ENCODE measurements at places on chromosomes 16 and 17.
A peak's percentile ranks its signal among the peaks of the same experiment; 100 is the strongest.

GRCh38 chr17:15112846-15113617 is 152.1 kb downstream of the PMP22 start:
- no peak for DNase-seq

- DNase-seq: no peak
Observed at GRCh38 chr16:87723226-87723623, 42.6 kb downstream of the KLHDC4 start.

GRCh38 chr16:54928411-54929089 is 2.1 kb upstream of the IRX5 start:
- DNase-seq: peak; percentile 58

DNA sequence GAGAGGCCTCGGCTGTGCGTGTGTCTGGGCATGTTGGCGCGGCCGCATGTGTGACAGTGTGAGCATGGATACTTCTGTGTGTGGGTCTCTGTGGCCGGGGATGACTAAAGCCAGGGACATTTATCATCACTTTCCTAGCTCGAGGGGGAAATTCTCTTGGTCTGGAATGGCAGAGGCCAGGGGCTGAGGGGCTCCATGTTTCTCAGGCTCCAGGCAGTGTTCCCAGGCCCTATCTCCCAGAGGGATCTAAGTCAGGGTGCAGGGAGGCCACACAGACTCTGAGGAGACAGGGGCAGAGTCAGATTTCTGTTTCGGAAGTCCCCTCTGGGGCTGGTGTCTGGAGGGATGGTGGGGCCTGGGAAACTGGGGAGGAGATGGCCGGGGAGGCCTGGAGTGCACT is 23.7 kb upstream of the SPNS2 start:
- DNase-seq: no peak

- no peak for DNase-seq
Observed at GRCh38 chr16:11805556-11805955, 8.5 kb upstream of the ZC3H7A start.

DNA sequence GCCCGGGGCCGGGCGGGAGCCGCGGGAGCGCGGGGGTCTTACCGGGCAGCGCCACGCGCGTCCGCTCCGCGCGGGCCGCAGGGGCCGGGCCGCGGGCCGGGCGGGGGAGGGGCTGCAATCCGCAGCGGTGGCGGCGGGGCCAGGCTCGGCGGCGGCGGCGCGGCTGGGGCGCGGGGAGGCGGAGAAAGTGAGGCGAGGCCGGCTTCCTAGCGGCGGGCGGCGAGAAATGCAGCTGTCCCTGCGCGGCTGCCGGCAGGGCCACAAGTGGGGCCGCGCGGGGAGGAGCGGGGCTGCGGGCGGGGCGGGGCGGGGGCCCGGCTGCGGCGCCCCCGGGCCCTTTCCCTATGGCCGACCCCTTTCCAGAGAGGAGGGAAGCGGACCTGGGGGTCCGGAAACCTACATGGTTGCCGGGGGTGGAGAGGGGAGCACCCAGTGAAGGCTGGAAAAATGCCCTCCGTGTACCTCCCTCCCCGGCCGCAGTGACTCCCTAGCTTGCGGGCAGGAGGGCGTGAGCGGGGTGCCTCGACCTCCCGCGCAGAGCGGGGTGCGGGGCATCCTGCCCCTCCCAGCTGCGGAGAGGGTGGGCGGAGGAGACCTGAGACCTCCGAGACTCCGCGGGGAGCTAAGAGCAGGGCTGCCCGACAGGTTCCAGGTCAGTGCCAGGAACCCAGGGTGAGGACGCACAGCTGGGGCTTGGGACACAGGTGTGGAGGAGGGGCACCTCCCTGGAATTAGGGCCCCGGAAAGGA is at the start of gene CUEDC1:
TSS of gene CUEDC1 (minus strand) at position 230 of the 749 bp plus-strand sequence. CDS start 69,848 bp downstream, outside the sequence.
- peak; percentile 75 for DNase-seq

DNA sequence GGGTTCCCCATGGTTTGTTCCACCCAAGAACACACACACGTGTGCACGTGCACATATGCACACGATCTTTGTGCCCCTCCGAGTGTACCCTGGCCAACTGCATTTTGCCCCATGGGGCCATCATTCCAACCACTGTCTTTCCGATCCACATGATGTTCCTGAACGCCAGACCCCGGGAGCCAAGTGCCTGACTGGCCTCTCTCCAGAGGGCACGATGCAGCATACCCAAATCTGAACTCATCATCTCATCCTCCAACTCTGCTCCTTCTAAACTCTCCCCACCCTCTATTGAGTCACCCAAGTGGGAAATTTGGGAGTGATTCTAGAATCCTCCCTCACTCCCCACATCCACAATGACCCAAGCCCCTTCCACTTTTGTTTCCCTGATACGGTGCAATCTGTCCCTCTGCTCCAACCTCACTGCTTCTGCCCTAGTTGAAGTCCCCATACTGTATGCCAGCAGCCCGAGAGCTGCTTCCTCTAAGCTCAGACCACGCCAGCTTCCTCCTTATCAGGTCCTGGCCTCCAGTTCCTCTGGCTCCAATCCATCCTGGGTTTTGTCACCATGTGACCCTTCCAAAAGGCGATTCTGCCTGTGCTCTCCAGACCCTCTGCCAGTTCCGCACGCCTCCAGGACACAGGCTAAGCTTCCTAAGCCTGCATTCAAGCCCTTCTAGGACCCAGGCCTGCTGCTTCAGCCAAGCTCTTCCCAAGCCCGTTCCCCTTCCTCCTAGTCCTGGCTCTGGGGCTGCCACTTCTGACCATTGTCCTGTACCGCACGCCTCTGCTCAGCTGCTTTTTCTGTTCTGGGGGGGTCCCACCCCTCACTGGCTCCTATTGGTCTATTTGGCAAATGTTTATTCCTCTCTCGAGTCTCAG is 10.1 kb upstream of the TMEM208 start:
- no peak for DNase-seq

DNA sequence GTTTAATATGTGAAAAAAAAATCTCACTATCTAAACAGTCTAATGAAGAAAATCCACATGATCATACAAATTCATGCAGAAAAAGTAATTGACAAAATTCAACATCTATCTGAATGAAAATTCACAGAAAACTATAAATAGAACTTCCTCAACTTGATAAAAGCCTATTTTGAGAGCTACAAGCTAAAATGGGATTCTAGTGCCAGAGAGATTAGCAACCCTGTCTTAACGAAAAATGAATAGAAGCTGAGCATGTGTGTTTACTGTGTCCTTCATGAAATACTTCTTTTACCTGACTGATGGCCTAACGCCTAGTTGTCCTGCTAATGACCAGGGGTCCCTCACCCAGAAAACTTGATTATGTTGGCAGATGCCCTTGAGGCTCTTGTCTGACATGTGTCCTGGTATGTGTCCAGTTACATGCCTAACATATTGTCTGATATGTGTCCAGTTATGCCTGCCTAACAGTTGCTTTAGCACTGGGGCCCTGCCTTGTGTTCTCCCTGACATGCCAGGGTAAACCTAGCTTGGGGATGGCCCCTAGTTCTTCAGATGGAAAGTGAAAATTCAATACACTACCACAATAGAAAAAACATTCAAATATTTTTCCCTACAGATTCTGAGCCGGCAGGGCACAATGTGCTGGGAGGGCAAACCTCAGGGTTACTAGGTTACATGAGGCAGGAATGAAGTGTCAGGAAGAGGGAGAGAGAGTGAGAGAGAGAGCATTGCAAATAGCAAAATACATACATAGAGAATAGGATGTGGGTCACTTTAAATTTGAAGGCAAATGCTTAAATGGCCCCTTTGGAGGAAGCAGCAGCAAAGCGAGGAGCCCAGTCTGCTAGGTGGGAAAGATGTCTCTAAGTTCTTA is 834.0 kb downstream of the CDH11 start:
- DNase-seq: no peak

GRCh38 chr16:88732172-88732960 is 26.1 kb downstream of the CTU2 start:
- DNase-seq: no peak

DNA sequence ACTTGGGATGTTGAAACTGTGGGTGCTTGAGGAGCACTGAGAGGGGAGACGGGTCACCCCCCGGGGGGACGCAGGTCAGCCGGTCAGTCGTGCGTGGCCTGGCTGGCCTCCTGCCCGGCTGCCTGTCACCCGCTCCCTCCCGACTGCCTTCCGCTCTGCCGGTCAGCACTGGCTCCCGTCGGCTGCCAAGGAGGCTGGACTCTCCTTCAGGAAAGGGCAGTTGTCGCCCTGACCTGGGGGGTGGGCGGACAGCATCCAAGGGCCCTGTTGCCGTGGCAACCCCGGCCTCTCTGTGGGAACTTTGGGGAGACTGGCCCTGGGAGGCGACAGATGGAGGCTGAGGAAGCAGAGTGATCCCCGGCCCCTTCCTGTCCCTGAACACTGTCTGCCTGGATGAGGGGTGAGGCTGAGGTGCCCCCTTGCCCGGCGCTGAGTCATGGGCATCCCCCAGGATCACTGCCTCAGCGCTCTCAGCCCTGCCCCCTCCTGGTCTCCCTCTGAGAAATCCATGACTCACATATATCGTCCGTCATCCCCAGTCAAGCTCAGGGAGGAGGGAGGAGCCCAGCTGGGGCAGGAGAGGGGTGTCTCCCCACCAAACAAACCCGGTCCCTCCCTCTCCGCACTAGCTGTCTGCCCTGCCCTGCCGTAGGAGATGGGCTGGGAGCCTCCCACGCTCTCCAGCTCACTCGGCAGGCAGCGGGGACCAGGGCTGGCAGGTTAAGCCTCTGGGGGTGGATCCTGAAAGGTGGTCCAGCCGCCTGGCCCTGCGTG is at the start of gene ADGRG1:
TSS of gene ADGRG1 (plus strand) at position 623 of the 774 bp plus-strand sequence. CDS start 21,658 bp downstream, outside the sequence.
- peak; percentile 62 for DNase-seq

DNA sequence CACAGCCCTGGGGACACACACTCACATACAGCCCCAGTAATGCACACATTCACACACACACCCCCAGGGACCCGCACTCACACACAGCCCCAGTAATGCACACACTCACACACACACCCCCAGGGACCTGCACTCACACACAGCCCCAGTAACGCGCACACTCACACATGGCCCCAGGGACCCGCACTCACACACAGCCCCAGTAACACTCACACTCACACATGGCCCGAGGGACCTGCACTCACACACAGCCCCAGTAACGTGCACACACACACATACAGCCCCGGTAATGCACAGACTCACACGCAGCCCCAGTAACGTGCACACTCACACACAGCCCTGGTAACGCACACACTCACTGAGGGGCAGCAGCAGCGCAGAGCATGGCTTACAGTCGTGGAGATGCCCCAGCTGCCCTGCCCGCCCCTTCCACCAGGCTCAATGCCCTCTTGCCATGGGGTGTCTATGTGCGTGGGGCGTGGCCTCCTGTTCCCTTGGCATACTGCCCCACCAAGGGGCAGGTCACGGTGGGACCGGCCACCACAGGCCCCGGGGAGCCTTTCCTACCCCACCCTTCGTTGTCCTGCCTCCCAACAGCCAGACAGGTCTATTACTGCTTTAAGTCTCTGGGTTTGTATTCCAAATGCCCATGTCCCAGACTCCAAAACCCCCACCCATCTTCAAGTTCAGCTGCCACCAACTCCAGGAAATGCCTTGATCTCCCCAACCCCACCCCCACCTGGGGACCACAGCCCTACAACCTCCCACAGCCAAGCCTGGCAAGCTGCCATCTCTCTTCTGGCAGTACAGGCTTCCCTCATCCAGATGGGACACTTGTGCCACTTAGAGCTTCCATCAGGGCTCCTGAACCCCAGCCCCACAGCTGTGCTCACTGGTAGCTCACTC is 2.7 kb downstream of the CCDC102A start:
- DNase-seq: peak; percentile 57

DNA sequence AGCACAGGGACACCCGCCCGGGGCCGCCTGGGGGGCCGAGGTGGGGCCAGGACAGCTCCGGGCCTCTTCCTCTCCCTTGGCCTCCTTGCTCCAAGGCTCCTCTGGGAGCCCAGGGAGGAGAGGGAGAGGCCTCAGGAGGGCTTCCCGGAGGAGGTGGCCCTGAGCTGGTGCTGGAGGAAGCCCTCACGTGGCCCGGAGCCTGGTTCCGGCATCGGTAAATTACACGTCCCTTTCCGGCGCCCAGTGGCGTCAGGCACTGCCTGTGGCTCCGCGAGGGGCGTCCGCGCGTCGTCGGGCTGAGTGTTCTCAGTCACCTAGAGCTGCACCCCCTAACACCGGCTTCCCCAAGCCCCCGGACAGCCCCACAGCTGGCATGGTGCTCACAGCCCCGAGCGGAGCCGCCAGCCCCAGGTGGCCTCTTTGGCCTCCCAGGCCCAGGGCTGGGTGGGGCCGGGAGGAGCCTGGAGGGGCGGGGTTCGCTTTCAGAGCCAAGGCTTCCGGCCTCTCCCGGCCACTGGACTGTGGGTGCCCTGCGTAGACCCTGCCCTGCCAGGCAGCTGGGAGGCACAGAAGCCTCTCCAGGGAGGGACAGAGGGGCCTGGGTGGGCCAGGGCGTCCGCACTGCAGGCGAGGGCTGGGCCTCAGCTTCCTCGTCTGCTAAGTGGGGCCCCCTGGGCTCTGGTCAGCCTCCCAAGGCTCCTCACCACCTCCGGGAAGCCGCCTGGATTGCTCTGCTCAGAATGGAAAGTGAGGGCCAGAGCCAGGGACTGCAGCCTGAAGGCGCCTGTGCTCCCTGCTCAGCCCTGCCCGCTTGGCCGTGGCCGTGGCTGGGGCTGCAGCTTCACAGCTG is 27.9 kb upstream of the SSTR5 start:
- DNase-seq: no peak

GRCh38 chr17:72342627-72343527 is 222.1 kb downstream of the SOX9 start:
- no peak for DNase-seq

- DNase-seq: peak; percentile 47
Observed at GRCh38 chr17:62085511-62086408, 20.7 kb upstream of the MED13 start.

GRCh38 chr16:86270696-86271095 is 239.6 kb upstream of the FOXF1 start:
- no peak for DNase-seq

Measured in activated naive CD4-positive, alpha-beta T cell treated with anti-CD3 and anti-CD28 coated beads, Interleukin-2, amount 10 ng/mL, durations not matched to agents 7 days and 5 days (primary cell).